Hematopoietic multipotent progenitor cell treated with erythropoietin and hydrocortisone succinate and interleukin-3 and kit ligand, for 6 days (in vitro differentiated cells): ENCODE measurements at places on chromosomes 7 and 10.

GRCh38 chr7:44148961-44149536 lies 7.9 kb upstream of the MYL7 start:
- no peak for DNase-seq

GRCh38 chr10:3409928-3410327 lies 237.3 kb upstream of the PITRM1 start:
- DNase-seq, result no peak

- no peak for DNase-seq
These were observed 84.3 kb downstream of the PRKAG2 start for GRCh38 chr7:151792636-151793035.

DNA sequence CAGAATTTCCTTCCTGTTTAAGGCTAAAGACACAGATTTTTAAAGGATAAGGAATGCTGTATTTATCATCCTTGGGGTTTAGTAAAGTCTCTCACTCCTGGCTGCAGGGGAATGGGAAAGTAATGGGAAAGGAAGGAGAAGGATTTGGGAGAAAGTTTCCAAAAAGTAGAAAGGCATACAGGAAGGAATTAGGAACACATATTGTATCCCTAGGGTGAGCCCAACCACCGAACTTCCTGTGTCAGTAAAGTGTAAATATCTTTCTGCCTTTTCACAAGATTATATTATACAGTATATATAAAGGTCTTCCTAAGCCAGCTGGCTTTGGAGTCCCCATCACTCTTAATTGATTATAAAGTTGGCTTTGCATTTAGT lies 12.0 kb upstream of the UBE2D1 start:
- no peak for DNase-seq

DNA sequence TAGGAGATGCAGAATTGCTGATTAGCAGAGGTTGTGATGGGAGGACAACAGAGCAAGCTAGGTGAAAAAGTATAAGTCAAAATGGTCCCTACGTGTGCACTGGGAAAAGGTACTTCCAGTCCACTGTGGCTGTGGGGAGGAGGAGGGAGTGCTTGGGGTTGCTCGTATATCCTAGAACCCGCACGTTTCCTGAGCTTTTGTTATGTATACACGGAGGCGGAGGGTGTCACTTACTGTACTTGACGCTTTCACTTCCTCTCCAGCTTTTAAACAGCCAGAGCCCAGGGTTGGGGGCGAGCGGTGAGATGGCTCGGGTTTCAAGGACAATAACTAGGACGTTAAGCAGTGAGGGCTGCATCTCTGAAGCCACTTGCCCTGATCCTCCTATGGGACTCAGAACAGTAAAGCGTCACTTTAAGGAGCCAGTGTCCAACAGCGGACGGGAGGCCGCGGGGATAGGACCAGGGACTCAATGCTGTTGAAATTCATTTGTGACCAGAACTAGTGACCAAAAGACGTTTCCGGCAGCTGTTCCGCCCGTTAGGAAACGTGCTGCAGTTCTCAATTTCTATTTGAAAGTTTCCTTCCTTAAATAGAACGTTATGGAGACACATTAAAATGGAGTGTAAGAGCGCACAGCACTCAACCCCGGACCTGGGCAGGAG lies 985 bp upstream of the ETV1 start:
- DNase-seq, result peak; percentile 47

DNA sequence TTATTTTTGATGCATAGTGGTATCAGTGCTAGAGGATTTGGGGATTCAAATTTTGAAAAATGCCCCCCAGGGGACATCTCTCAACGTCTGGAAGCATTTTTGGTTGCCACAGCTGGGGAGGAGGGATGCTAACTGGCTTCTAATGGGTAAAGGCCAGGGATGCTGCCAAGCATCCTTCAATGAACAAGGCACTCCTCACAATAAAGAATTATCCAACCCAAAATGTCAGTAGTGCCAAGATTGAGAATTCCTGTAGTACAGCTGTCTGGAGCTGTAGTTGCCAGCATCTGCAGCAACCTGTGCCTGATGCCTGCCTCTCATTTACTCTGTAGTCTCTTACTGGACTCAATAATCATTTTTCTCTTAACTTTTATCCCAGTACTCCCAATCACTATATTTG lies 53.5 kb downstream of the SEPTIN7 start:
- DNase-seq, result no peak

GRCh38 chr10:3785851-3786271 lies 852 bp upstream of the KLF6 start:
- peak; percentile 54 for DNase-seq

GRCh38 chr7:139811066-139811465 lies 18.0 kb upstream of the TBXAS1 start:
- peak; percentile 43 for DNase-seq

DNA sequence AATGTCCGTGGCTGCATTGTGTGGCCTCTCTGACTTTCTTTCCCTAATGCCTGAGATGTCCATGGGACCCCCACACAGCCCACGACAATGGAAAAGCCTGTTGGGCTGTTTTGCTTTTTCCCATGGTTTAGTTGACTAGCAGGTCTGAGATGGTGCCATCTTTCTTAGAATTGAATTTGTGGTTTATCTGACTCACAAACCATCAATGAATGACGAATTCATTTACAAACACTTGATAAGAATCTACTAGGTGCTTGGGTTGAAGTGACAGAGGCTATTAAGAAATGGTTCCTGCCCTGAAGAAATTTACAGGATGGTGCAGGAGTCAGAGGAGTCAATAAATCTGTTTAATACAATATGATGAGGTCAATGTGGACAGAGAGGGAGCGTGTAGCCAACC lies 75.4 kb downstream of the OTUD1 start:
- DNase-seq, result no peak

- no peak for DNase-seq
These were observed 352.6 kb downstream of the PRPF18 start for GRCh38 chr10:13939391-13939790.

GRCh38 chr10:5373891-5374611 lies 9.3 kb downstream of the UCN3 start:
- no peak for DNase-seq

GRCh38 chr10:132479603-132480221 lies 57.9 kb upstream of the INPP5A start:
- no peak for DNase-seq

DNA sequence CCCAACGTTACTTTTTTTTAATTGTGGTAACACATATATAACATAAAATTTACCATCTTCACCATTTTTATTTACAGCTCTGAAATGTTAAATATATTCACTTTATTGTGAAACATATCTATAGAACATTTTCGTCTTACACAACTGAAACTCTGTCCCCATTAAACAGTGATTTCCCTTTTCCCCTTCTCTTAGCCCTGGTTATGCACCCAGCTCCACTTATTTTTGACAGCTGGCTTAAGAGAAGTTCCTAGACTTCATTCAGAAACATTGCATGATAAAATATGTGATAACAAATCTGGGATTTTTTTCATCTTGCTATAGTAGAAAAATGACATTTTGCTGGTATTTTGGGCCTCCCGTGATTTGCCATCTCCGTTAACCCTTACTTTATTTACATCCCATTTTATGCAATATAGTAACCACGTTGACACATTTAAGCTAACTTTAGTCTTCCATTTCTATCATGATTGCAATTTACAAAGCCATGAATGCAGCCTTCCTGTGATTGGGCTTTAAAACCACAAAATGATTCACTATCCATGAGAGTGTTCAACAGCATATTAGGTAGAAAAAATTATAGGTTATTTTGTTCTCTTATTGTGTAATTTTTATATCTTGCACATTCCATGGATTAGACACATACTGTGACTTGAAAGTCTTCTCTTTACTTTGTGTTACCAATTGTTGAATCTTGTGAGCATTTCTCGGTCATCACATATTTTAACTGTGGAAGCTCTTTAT lies 139.6 kb downstream of the SND1 start:
- no peak for DNase-seq

DNA sequence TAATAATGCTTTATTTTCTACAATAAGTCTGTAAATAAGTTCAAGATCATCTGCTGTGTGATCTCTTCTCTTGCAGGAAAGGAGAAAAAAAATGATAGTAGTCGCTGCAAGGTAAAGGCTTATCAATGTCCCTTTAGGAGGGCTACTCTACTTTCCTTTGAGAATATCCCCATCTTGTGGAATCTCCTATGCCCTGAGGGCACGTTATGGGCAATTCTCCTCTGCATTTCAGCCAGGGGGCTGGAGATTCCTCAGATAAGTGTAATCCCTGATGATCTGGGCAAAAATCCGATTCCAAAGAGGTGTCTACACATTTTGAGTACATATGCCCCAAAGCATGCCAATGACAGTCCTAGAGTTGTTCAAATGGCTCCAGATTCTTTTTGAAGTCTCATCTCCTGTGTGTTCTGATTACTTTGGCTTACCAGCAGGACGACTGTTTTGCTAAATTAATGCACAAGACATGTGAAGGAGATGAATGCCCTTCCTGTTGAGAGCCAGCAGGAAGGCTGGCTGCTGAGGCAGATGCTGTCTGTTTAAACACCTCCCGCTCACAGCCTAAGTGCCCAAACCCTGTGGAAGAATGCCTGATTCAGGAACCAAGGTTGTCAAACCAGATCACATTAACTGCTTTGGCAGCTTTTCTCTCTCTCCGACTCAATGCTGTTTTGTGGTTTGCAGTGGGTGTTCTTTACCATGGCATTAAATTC lies 171.2 kb upstream of the COL1A2 start:
- no peak for DNase-seq

- DNase-seq, result no peak
These were observed 286.2 kb upstream of the VWC2 start for GRCh38 chr7:49486974-49487829.

- no peak for DNase-seq
These were observed 30.9 kb upstream of the MAT1A start for GRCh38 chr10:80320377-80320776.

GRCh38 chr10:119761106-119761505 lies 35.3 kb downstream of the INPP5F start:
- no peak for DNase-seq

DNA sequence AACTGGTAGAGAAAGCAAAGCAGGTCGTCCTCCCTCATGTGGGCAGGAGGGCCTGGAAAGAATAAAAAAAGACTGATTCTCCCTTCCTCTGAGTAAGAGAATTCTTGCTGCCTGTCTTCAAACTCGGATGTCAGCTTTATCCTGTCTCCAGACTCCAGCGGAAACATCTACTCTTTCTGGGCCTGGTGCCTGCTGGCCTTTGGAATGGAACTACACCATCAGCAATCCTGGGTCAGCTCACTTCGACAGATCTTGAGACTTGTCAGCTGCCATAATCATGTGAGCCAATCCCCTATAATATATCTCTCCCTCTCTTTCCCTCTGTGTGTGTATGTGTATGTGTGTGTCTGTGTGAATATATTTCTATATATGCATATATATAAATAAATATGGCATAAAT lies 411.0 kb upstream of the DPP6 start:
- no peak for DNase-seq

GRCh38 chr10:75029857-75030256 lies 81.6 kb upstream of the SAMD8 start:
- no peak for DNase-seq

- no peak for DNase-seq
These were observed 72.9 kb upstream of the OGDHL start for GRCh38 chr10:49834976-49835375.

- peak; percentile 49 for DNase-seq
These were observed 36.7 kb upstream of the PRPS1L1 start for GRCh38 chr7:18064242-18064838.
